ENCODE measurements at places on chromosomes 1 and 21. TPM values are rescaled to one million over a fixed set of nuclear protein-coding genes. Genes with fewer than 3 reads are reported as not detected.

SRM gene
- 290 TPM for total RNA-seq

GRCh38 chr1:171884475-171884874 lies 43.2 kb downstream of the DNM3 start:
- no peak for DNase-seq

DNA sequence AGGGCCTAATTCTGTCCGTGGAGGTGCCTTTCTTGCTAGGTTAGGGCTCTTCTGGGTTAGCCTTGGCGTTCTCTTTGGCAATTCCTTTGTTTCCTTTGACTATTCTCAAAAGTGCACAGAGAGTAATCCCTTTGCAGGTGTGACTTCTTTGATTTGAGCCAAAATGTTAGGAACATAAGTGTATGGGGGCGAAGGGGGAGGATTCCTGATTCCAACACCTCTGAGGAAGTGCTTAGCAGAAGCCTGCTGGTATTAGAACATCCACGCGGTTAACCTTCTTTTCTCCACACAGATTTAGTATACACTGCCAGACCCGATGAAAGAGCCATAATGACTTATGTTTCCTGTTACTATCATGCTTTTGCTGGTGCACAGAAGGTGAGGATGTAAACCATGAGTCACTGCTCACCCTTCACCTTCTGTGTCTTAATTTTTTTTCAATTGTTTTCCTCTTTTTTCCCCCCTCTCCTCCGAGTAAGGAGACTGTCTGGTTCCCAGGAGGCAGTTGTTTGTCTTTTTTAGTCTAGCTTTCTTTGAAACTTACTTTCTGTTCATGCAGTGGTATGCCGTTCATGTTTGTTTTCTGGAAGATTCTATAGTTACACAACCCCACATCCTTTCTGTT lies 48.0 kb downstream of the ACTN2 start:
- no peak for DNase-seq

- DNase-seq = peak; percentile 70
Measured at GRCh38 chr1:46725736-46726108, 6.8 kb upstream of the EFCAB14 start.

B3GALT2 gene
- total RNA-seq = not detected

KRTAP21-3 gene
- not detected for total RNA-seq

DNA sequence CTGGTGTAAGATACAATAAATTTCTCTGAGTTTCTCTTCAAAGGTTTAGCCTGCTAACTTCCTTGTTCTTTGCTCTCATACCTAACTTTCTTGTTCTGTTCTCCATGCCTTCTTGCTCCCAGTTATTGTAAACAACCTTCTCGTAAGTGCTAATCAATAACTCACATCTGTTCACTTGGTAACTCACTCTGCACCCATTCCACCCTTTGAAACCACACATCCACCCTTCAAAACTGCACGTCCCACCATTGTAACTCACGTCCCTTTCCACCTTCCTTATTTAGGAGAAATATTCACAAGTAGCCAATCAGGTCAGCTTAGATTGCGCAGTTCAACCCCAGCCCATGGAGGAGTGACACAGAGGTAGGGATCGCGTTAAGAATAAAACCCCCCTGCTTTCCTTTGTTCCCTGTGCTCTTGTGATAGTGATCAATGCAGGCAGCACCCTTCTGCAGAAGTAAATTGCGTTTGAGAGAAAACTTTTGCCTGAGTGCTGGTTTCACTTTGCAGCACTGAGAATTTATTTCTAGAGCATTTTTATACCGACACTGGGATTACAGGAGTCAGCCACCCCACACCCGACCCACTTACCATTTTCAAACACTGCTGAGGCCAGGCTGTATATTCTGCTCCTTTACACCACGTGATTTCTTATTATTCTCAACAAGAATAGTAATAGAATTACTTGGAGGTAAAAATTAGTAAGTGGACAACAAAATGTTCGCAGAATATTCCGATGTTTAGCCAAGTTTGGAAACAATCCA lies 789.2 kb upstream of the RGS18 start:
- DNase-seq = no peak

DNA sequence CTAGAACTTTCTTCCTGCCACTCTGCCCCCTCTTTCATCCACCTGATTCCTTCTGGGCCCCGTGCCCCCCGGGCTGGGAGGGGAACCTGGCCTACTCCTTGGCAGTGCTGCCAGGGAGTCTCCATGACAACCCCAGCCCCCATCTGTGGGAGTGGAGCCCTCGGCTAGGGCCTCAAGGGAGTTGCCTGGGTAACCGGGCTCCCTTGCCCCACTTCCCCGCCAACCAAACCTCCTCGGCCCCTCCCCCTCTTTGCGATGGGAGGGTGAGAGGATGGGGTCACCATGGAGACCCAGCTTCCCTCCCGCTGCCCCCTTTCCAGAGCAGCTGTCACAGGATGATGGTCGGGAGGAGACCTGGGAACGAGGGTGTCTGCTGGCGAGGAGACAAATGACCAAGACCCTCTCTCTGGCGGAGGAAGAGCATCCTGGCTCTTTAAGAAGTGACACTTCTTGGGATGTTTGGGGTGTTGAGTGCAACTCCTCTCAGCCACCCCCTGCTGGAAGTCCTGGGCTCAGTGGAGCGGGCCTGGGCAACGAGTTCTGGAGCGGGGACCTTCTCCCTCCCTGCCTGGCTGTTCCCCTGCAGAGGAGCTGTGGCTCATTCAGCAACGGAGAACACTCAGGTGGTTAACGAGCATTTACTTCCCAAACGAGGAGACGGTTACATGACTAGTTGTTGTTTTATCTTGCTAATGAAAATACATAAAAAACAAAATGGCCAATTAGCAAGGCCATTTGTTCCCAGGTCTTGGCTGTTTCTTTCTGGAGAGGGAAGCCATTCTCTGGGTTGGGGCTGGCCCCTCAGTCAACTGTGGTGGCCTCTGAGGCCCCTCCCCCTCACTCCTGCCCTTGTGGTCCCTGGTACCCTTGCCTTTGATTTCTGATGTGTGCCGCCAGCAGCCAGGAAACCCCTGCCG lies 82.8 kb downstream of the UBIAD1 start:
- no peak for DNase-seq

GRCh38 chr21:40638466-40639251 lies 208.3 kb downstream of the DSCAM start:
- DNase-seq = no peak
